ENCODE measurements at places on chromosomes 12 and 14.

DNA sequence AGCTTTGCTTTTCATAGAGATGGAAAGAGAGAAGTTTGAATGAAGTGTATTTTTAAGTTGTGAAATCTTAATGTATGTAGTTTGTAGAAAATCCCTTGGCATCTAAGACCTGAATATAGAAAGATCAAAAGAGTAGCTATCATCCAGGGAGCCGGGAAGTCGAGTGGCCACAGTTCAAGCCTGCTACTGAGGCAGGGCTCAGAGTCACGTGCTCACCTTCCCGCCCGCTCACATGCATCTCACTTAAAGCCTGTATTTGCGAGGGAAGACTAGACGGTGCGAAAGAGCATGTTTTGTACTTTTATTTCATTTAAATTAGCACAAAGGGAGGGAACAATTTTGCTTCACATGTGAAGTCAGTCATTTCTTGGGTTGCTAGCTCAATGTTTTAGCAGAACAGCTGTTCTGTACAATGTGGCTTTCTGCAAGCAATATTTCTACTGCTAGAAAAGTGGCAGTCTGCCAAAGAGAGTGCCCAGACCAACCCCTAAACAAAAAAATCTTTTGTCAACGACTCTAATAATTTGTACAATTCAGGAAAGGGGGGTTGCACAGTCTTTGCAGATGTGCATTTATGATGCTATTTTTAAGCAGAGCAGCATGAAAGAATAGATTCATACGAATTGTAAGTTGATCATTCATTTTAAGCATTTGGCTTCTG, 290.7 kb downstream of the NPAS3 start:
- DNase-seq, result peak; percentile 87

GRCh38 chr12:80761838-80762237, 45.1 kb downstream of the MYF5 start:
- DNase-seq, result no peak

DNA sequence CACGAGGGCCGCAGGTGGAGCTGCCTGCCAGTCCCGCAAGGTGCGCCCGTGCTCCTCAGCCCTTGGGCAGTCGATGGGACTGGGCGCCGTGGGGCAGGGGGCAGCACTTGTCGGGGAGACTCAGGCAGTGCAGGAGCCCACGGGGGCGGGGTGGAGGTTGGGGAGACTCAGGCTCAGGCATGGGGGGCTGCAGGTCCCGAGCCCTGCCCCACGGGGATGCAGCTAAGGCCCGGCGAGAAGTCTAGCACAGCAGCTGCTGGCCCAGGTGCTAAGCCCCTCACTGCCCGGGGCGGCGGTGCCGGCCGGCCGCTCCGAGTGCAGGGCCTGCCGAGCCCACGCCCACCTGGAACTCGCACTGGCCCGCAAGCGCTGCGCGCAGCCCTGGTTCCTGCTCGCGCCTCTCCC, 39.2 kb upstream of the P2RX7 start:
- no peak for DNase-seq

GRCh38 chr14:97268097-97268496, 470.9 kb downstream of the VRK1 start:
- DNase-seq, result no peak

DNA sequence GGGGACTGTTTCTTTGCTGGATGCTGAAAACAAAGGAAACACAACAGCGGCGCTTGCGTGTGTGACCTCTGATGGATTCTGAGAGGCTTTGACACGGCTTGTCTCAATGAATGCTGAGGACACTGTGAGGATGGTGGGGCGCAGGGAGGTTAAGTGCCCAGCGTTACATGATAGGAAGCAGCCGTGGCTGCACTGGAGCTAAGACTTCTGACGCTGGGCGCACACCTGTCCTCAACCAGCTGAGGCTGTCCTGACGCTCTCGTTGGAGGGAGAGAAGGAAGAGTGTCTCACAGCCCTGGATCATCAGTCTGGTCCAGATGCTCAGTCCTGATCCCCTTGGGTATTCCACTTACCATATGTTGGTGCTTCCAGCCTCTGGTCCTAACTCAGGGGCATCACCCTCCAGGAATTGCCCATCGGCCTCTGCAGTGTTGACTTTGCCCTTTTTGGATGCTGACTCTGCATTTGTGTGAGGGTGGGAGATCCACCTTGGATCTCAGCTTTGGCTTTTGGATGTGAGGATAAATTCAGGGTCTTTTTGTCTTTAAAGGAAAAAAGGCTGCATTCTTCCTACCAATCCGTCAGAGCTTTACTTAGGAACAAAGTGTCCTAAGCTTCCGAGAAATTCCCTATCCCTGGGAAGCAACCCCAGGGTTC, 125.2 kb downstream of the ZNF664 start:
- DNase-seq, result no peak

DNA sequence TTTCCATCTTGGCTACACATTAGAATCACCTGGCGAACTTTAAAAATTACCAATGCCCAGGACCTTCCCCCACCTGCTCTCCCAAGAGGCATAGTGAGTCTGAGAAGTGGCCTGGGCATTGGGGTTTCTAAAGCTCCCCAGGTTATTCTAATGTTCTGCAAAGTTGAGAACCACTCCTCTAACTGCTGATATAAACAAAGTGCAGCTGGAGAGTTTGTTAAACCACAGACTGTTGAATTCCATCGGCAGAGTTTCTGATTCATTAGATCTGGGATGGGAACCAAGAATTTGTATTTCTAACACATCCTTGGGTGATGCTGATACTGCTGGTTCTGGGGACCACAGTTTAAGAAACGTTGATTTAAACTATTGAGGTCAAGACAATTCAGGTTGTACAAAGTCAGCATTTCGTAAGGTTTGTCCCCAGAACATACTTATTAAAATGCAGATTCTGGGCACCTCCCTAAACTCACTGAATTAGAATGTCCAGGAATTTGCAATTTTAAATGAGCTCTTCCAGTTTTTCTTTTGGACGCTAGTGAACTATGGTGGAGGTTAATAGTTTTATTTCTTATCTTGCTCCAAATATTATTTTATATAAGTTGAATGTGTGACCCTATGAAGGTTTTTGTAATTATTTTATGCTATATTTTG, 309.1 kb downstream of the NRXN3 start:
- no peak for DNase-seq

GRCh38 chr12:96103067-96103644, 67.8 kb upstream of the LTA4H start:
- no peak for DNase-seq

DNA sequence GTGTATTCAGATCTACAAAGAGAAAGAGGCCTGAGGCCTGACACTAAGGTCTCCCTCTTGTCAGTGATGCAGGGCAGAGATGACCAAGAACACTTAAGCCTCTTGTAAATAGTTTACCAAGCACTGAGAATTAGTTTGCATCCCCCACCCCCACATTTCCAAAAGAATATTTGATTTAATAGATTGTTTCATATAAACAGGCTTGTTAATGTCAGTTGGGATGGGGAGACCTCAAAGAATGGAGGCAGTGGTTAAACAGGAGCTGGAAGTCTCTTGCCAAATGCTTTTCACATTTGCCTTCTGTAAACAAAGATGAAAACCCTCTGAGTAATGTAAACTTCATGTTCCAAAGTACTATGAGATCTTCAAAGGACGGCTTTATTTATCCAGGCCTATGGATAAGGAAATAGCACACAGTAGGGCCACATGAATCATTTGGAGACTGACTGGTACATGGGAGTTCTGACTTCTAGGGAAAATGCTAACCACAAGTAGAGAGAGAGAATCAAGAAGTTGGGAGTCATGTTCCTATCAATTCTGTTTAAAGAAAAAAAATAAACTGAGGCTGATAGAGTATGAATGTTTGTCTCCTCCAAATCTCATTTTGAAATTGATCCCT, 234.7 kb downstream of the ANO2 start:
- DNase-seq, result no peak

- DNase-seq, result no peak
These were observed 12.5 kb upstream of the SMCO3 start for GRCh38 chr12:14826491-14826890.

DNA sequence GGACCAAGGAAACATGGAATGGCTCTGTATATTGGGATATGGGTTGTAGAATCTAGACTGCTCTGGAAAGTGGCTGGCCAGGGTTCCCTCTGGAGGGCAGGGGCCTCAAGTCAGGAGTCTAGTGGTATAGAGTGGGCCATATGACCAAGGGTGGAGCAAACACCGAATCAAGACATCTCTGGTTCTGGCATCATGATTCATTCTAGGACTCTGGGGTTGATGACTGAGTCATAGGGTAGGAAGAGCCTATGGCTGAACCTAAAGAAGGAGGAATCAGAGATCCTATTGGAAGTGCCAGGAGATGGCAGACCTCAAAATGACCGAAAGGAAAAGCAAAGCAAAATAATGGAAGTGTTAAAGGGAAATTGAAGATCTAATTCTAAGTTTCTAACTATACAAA, 356.4 kb upstream of the PRICKLE1 start:
- DNase-seq, result no peak

DNA sequence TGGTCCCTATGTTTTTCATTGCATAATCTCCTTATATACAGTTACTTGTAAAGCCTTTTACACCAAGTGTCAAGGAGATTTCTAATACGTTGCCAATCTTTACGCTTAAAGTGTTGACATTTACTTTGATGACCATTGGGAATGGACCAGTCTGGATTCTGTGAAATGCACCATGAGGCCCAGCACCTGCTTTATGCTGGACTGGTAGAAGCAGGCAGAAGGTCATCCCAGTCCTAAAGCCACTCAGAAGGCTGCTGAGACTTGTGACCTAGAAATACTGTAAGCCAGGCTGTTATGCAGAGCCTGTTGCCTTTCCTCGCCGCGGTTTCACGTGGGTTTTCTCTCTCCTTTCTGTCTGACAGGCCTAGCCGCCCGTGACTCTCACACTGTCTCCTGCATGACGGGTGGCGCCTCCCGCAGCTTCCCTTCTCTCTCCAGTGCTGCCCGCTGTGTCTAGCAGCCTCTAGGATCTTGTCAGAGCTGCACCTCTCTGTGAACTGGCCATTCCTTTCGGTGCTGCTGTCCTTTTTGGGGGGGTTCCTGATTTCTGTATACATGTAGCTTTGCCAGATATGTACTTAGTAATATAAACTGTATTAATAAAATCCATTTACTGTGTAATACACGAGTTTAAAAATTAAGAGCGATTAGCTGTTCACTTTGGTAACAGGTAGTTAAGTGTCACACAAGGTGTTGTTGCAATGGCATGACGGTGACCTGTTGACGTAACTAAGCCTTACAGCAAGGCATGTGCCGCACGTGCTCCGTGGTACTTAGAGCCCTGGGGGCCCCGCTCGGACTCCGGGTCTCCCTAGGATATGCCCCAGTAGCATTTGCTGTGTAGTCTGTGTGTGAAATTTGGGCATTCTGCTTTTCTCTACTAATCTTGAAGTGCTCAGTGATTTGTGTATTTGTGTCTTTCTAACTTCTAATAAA, 29.7 kb downstream of the XRCC3 start:
- DNase-seq, result no peak

GRCh38 chr14:99205086-99205688, 66.8 kb downstream of the BCL11B start:
- no peak for DNase-seq

DNA sequence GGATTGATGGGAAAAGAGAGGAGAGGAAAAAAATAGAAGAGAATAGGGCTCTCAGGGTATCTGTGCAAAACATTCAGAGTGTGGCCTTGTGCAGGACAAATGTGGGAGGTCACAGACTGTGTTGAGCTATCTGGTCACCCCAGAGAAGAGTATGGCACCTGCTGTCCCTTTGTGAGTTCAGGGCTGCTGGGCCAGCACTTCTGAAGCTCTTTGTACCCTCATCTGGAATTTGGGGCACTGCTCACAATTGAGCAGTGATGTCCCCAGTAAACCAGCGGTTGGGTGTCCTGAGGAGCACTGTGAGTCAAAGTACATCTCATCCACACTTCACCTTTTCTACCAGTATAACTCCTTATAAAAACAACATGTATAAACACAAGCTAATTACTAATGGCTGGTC, 2.6 kb upstream of the KRT81 start:
- no peak for DNase-seq

DNA sequence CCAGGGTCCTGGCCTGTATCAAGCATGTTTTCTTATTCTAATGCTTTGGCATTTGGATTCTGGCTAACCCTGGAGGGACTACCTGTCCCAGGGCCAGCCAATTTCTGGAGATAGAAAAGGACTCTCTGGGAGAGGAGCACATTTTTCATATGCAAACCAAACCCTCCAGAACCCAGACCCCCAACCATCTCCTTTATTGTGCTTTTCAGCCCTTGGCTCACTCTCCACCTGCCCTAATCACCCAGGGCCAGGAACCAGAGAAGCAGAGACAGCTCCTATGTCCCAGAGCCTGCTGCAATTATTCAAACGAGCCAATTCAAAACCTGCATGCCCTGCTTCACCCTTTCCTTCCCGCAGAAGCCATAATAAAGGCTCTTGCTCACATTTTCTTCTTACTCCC, 23.8 kb downstream of the HSPB8 start:
- DNase-seq, result no peak

DNA sequence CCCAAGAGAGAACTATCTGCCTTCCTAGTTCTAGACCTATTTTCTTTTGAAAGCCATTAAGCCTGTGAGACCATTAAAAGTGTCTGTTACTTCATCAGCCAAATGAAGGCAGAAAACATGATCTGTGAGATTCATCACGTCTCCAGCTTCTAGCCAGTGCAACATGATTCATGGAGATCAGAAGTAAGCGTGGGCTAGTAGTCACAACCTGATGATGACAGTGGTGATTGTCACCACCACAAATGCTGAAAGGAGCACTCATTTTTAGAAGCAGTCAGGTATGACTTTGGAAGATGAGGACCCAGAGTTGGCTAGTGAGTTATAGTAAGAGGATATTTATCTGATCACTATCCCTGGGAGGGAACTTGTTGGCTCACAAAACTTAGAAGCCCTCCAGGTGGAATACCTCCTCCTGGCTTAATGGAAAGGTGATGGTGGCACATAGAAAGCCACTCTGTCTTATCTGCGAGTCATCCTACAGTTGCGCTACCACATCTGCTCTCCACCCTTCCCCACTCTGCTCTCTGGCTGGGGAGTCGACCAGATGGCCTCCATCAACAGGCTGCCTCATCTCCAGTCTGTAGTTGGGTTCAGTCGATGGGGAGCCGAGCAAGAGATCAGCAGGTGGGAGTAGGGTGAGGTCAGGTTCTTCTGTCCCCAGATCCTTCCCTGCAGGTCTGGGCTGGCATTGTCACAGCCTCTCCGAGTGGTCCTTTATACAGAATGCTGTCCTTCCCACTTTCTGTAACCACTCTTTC, 317.6 kb upstream of the FKBP4 start:
- DNase-seq, result no peak

DNA sequence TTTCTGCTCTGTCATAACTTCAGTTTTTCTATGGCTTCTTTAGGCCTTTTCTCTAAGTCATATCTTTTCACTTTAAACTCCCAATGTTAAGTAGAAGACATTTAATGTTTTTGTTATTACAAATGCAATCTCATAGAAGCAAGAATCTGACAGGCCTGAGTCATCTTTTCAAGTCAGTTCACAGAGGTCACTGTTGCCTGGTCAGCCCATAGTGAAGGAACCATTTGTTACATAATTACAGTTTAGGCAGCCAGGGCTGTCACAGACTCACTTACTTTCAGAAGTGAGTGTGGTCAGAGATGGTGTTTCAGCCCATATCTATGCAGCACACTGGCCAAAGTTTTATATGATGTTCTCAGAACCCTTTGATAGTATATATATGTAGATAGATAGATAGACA, 46.5 kb downstream of the CCER1 start:
- DNase-seq, result peak; percentile 43

- no peak for DNase-seq
These were observed 1.5 kb downstream of the FRMD6 start for GRCh38 chr14:51653079-51653774.

Measured in NCI-H2227 treated with DMSO at 0.1 percent for 48 hours (cell line).